ENCODE measurements at places on chromosomes 6 and 20. TPM values are rescaled to one million over a fixed set of nuclear protein-coding genes. Genes with fewer than 3 reads are reported as not detected.

Gene COL9A1
- total RNA-seq = 9.4 TPM

Gene ZKSCAN8
- total RNA-seq = 19.5 TPM

Gene IL17F
- not detected for total RNA-seq

Gene TRIM15
- 0.48 TPM for total RNA-seq

Gene FOXP4
- 0.72 TPM for total RNA-seq

Gene C6orf58
- total RNA-seq = not detected

Gene RIMS4
- 2.9 TPM for total RNA-seq

Gene SLC22A2
- total RNA-seq = 1.9 TPM

Gene BPIFB2
- total RNA-seq = not detected

Gene CCM2L
- 7.9 TPM for total RNA-seq

Gene TRERF1
- 4.8 TPM for total RNA-seq

Gene GJA1
- 736 TPM for total RNA-seq

Gene SLC25A27
- total RNA-seq = 11.6 TPM

Gene IL20RA
- total RNA-seq = 5.1 TPM

Gene CCN5
- 7.5 TPM for total RNA-seq

Gene SAMD3
- total RNA-seq = 9.1 TPM

Gene PROKR2
- not detected for total RNA-seq

Gene FAXC
- 5.3 TPM for total RNA-seq

Gene KIAA1755
- 4.3 TPM for total RNA-seq

Gene SLC22A1
- total RNA-seq = 1.7 TPM

Gene TBXT
- total RNA-seq = not detected

Gene FUT9
- total RNA-seq = 27.2 TPM

Gene GRM1
- total RNA-seq = 1.9 TPM

Gene STMND1
- 6.3 TPM for total RNA-seq

Gene RCAN2
- 5.1 TPM for total RNA-seq

Gene TAAR8
- not detected for total RNA-seq

Gene SMAP1
- total RNA-seq = 15.9 TPM

Gene RAET1G
- total RNA-seq = 2.2 TPM

Gene CRISP2
- total RNA-seq = 0.96 TPM

Gene UBD
- 1.9 TPM for total RNA-seq

Gene HMGCLL1
- 10.6 TPM for total RNA-seq

Gene ADGRF1
- total RNA-seq = 4.6 TPM

Gene MTFR2
- total RNA-seq = 4.3 TPM

Gene NKX2-4
- total RNA-seq = not detected

Gene NUS1
- 17.3 TPM for total RNA-seq

Gene HTR1B
- 17.1 TPM for total RNA-seq

Gene KHDC1L
- total RNA-seq = not detected

Gene OR2H1
- 1.2 TPM for total RNA-seq

Gene ECHDC1
- total RNA-seq = 23.8 TPM

Gene ALDH8A1
- 1.4 TPM for total RNA-seq

Gene HNF4A
- 2.2 TPM for total RNA-seq

Gene EDN3
- total RNA-seq = 18.5 TPM

Gene GNMT
- not detected for total RNA-seq

Gene HLA-DPB1
- 1.7 TPM for total RNA-seq

Gene BMP2
- total RNA-seq = 8.2 TPM

Gene ADTRP
- total RNA-seq = 2.2 TPM

Gene COL19A1
- 78.7 TPM for total RNA-seq

Gene OR12D3
- 3.6 TPM for total RNA-seq

Gene TXLNB
- 3.9 TPM for total RNA-seq

Data from umbilical cord (tissue), 2 donors.